ENCODE measurements at places on chromosomes 3 and 15. TPM values are rescaled to one million over a fixed set of nuclear protein-coding genes. Genes with fewer than 3 reads are reported as not detected.

The NR1I2 gene
- not detected for total RNA-seq

The ITIH1 gene
- not detected for total RNA-seq

The PLS1 gene
- total RNA-seq, result 11.8 TPM

The HACL1 gene
- total RNA-seq, result 27.7 TPM

The MST1R gene
- total RNA-seq, result 6.9 TPM

The GOLGA6L10 gene
- 0.69 TPM for total RNA-seq

The SLC6A20 gene
- not detected for total RNA-seq

The SLC28A1 gene
- 0.05 TPM for total RNA-seq

The TMEM158 gene
- 15.3 TPM for total RNA-seq

The EPM2AIP1 gene
- total RNA-seq, result 5.4 TPM

The CSPG5 gene
- 1.4 TPM for total RNA-seq

The TMEM207 gene
- total RNA-seq, result not detected

The NANOGP8 gene
- not detected for total RNA-seq

The P2RY13 gene
- not detected for total RNA-seq

The TICRR gene
- 13.6 TPM for total RNA-seq

The CHRNA7 gene
- 4.2 TPM for total RNA-seq

The PLEKHO2 gene
- total RNA-seq, result 5.6 TPM

The CELF6 gene
- total RNA-seq, result 0.13 TPM

The SAMMSON gene
- not detected for total RNA-seq

The PLSCR2 gene
- not detected for total RNA-seq

The SYNPR gene
- total RNA-seq, result not detected

The NAALADL2 gene
- total RNA-seq, result 0.23 TPM

The TRAT1 gene
- total RNA-seq, result not detected

The CYP8B1 gene
- total RNA-seq, result not detected

The HMCES gene
- total RNA-seq, result 45.0 TPM

The OR5K2 gene
- not detected for total RNA-seq

The EIF1B gene
- total RNA-seq, result 56.1 TPM

The ARGFX gene
- not detected for total RNA-seq

The TBCCD1 gene
- total RNA-seq, result 5.6 TPM

The SLC12A1 gene
- total RNA-seq, result not detected

The RYR3 gene
- 0.01 TPM for total RNA-seq

The SEMA3F gene
- total RNA-seq, result 10.6 TPM

The COL6A5 gene
- total RNA-seq, result not detected

The CCDC80 gene
- 63.4 TPM for total RNA-seq

The CPLX3 gene
- total RNA-seq, result 0.05 TPM

The SLC27A2 gene
- 35.5 TPM for total RNA-seq

The NLGN1 gene
- total RNA-seq, result not detected

The ANP32A gene
- 251 TPM for total RNA-seq

The DPPA4 gene
- not detected for total RNA-seq

The ATP13A5 gene
- total RNA-seq, result not detected

The HESX1 gene
- total RNA-seq, result 0.33 TPM

The RLBP1 gene
- total RNA-seq, result not detected

The PPP1R14D gene
- not detected for total RNA-seq

The RNF7 gene
- 146 TPM for total RNA-seq

The TRH gene
- not detected for total RNA-seq

The COLQ gene
- 0.45 TPM for total RNA-seq

The MORC1 gene
- not detected for total RNA-seq

The ZPLD1 gene
- total RNA-seq, result 0.06 TPM

The ZNF660 gene
- not detected for total RNA-seq

The LIPC gene
- total RNA-seq, result 0.11 TPM

The CLN6 gene
- total RNA-seq, result 58.7 TPM

The WDR48 gene
- 22.1 TPM for total RNA-seq

The THRB gene
- 1.2 TPM for total RNA-seq

The KLHL6 gene
- total RNA-seq, result not detected

The CAMK2N2 gene
- 1.4 TPM for total RNA-seq

The ZNF501 gene
- not detected for total RNA-seq

Measured in A549 treated with CORT108297 at 1 μM for 4 hours (cell line).